Kidney glomerular epithelial cell (primary cell): ENCODE measurements at places on chromosomes 11 and 22.

DNA sequence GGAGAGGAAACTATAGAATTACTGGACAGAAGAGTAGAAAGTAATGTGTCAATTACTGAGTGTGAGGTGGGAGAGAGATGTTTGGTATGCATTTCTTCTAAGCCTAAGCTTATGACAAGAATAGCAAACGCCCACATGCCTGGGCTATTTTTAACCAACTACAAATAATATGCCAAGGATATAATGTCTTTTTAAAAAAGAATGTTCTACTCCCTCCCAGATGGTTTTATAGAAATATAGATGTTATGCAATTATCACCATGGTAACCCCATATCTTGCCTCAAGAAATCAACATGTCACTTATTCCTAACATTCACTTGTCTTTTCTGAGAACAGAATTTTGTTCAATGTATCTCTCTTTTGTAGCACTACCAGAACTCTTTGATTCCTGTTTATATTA, 996.7 kb upstream of the CHORDC1 start:
- no peak for DNase-seq

DNA sequence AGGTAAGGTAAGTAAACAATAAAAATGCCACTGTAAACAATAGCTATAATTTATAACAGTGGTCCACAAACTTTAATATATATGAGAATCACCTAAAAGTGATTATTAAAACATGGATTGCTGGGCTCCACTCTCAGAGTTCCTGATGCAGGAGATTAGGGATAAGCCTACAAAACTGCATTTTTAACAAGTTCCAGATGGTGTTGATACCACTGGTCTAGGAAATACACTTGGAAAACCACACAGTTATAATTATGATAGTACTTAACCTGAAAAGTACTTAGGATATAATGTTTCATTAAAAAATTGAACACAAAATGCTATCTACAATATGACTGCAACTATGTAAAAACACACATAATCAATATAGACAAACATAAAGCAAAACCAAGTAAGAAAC, 20.4 kb downstream of the FCHSD2 start:
- DNase-seq, result no peak

GRCh38 chr11:64742087-64742888, 1.7 kb downstream of the RASGRP2 start:
- DNase-seq, result no peak

DNA sequence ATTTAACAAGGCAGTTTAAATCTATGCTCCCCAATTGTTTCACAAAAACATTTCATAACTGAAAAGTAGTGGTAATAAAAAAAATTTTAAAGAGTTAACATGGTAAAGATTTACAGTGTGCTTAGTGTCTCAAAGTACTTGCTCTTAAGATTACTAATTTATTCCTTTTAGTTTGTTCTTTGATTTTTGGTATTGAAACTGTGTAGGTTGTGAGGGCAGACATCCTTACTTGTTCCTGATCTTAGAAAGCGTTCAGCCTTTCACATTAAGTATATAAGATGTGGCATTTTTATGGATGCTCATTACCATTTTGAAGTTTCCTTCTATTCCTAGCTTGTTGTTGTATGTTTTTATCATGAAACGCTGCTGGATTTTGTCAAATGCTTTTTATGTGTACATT, 32.9 kb downstream of the RAB6A start:
- no peak for DNase-seq

DNA sequence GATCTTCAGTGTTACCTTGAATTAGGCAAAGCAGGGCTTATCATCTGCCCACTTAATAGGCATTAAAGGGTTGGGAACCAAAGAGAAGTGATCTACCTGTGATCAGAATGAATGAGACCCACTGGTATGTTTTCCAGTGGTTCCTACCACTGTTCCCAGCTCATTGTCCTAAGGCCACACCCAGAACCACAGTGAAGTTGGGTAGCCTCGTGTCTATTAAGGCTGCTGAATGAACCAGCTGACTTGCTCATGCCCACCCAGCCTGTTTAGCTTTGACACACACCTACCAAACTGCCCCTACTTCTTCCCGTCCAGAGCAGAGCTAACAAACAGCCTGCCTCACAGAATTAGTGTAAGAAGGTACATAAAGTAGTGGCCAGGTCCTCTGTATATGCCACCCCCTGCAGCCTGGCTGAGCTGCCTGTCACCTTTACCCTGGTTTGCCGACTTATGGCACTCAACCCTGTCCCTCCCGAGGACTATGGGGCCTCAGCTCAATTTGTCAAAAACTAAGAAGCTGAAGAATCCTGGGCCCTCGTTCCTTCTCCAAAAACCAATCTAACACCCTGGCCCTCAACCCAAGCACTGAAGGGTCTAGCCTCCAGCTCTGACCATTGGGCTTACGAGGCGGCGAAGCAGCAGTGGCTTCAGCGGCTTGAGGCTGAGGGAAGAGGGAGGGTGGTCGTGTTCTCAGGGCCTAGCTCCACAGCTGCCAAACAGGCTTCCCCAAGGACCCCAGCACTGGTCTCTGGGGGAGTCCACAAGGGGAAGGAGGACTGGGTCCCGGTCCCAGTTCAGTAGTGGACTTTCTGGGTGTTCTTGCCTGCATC, 9.8 kb downstream of the UCP2 start:
- DNase-seq, result no peak

DNA sequence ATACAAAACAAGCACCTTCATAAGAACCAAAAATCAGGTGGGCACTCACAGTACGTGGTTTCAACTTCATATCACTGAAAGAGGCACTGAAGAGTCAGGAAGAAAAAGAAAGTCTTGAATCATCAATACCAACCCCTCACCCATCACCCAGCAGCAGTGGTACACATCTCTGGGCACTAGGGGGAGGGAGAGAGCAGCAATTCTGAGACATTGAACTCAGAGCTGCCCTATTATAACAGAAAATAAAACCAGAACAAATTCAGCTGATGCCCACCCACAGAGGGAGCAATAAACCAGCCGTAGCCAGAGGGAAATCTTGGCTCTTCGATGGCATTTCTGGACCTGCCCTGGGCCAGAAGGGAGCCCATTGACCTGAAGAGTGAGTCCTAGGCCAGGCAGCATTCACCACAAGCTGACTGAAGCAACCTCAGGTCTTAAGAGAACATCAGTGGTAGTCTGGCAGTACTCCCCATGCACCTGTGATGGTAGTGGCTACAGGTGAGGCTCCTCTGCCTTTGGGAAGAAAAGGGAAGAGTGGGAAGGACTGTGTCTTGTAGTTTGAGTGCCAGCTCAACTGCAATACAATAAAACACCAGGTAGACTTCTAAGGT, 42.2 kb upstream of the FAM181B start:
- DNase-seq, result no peak

- no peak for DNase-seq
Observed at GRCh38 chr11:70680781-70681281, 282.5 kb downstream of the CTTN start.

- DNase-seq, result peak; percentile 21
Observed at GRCh38 chr11:20443596-20443995, 56.1 kb downstream of the PRMT3 start.

DNA sequence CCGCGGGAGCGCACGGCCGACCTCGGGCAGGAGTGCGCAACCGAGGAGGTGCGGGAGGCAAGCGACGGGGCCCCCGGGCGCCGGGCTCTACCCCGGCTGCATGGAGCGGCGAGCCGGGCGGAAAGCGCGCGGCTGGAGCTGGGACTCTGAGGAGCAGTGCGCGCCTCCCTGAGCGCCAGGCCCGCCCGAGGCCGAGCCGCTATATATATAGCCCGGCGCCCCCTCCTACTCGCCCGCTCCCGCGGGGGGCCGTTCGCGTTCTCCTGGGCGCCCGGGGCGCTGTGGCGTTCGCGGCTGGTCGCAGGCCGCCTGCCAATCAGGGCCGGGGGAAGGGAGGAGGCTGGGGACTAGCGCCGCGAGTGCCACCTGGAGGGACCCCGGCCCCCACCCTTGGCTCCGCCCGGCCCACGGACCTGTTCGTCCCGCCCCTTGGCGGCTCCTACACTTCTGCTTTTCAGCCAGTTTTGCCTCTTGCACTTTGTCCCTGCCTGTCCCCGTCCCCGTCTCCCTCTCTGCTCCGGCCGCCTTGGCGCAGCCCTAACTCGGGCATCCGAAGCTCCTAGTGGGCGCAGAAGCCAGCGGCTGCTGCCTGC, at the start of gene FGF4:
TSS of gene FGF4 (minus strand) at position 179 of the 593 bp plus-strand sequence. CDS start 257 bp downstream, outside the sequence.
- no peak for DNase-seq

DNA sequence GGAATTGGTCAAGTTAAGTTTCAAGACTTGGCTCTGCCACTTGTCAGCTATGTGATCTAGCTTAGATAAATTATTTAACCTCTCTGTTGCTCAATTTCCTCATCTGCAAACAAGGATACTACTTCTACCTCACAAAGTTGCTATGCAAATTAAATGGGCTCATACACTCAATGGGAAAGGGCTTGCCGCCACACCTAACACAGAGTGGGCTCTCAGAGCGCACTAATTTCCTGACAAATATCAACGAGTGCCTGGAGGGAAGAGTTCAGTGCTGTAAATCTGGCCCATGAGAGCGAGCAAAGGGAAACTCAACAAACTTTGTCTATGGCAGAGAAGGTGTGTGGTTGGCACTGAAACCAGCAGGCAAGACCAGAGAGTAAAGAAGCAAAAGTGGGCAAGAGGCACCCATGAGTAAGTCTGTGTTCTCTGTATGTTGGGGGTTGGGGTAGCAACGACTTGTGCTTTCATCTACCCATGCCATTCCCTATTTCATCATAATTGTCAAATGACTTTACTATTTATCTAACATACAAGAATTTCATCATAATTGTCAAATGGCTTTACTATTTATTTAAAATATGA, 60.7 kb upstream of the PHF21A start:
- no peak for DNase-seq

DNA sequence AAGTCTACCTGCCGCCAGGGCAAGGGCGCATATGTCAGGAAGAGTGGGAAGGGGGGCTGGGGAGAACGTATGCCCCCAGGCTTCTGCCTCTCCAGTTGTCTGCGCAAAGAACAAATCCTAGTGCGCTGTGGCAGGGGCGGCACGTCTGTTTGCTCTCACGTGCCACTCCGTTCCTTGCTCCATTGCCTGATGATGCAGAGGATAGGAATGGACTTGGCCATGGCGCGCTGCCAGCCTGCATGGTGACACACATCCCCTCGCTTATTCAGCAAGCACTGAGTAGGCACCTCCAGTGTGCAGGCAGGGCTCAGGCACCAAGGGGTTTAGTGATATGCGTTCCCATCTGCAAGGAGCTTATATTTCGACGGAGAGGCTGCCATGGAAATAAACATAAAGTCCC, 45.4 kb upstream of the SLC22A12 start:
- peak; percentile 17 for DNase-seq
